Nucleus accumbens (tissue), 56 donors: ENCODE measurements at places on chromosomes 7 and 10.

DNA sequence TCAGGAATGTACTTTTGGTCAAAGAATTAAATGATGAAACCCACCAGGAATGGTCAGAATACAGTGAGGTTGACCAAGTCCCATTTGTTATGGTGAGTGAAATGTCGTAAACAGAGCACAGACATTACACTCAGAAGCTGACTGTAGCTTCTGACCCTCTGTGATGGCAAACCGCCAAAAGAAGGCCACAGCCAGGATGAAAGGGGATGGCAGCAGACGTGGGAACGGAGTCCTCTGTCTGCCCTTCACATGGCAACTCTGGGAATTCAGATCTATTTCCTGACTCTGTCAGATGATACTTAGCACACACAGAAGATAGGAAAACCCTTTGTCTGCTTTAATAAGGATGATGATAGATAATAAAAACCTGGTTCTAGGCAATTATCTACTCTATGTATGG, 757.1 kb downstream of the SORCS3 start:
- no peak for DNase-seq

GRCh38 chr10:69359148-69359547, 57.6 kb downstream of the TACR2 start:
- no peak for DNase-seq

GRCh38 chr7:40709062-40709964, 574.5 kb downstream of the SUGCT start:
- DNase-seq: no peak

DNA sequence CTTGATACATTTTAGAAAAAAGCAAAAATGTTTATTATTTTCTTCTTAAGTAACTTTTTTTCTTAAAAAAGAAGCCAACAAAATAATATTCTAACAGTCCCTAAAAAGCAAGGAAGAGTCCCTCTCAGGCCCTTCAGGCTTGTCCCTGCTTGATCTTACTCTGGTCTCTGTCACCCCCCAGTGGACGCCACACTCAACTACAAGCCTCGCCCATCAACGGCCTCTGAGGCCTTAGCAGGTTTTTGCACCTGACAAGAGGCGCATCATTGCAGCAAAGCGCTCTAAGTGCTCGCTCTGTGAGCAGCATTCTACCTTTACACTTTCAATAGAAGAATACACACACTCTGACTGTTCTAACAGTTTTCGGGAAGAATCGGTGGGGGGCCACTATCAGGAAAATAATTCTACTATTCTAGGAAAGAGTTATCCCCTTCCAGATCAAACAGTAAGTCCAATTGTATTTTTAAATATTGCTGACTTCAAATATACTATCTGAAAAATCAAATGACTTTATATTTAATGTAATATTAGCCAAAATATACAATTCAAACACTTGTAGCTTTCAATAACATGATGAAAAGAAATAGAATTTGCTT, 139.2 kb downstream of the USP6NL start:
- peak; percentile 29 for DNase-seq

- DNase-seq: no peak
These were observed 5.6 kb downstream of the ABI1 start for GRCh38 chr10:26855186-26855585.

- no peak for DNase-seq
These were observed 69.5 kb upstream of the PITRM1 start for GRCh38 chr10:3241967-3242650.

DNA sequence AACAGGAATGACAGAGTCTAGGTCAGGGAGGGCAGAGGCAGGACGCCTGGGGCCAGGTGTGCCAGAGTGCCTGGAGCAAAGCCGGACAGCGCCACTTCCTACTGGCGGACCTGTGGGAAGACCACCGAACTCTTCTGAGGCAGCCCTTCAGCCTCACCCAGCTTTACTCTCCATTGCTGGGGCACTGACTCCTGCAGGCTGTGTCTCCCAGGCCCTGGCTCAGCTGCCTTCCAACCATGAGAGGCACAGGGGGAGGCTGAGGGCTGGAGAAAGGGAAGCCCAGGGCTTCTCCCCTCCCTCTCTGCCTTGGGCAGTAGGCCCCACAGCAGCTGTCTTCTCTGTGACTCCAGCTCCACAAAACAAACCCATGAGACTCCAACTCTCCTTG, 139.6 kb upstream of the UNC5B start:
- DNase-seq: no peak

GRCh38 chr7:91098566-91098965, 165.7 kb upstream of the FZD1 start:
- no peak for DNase-seq

DNA sequence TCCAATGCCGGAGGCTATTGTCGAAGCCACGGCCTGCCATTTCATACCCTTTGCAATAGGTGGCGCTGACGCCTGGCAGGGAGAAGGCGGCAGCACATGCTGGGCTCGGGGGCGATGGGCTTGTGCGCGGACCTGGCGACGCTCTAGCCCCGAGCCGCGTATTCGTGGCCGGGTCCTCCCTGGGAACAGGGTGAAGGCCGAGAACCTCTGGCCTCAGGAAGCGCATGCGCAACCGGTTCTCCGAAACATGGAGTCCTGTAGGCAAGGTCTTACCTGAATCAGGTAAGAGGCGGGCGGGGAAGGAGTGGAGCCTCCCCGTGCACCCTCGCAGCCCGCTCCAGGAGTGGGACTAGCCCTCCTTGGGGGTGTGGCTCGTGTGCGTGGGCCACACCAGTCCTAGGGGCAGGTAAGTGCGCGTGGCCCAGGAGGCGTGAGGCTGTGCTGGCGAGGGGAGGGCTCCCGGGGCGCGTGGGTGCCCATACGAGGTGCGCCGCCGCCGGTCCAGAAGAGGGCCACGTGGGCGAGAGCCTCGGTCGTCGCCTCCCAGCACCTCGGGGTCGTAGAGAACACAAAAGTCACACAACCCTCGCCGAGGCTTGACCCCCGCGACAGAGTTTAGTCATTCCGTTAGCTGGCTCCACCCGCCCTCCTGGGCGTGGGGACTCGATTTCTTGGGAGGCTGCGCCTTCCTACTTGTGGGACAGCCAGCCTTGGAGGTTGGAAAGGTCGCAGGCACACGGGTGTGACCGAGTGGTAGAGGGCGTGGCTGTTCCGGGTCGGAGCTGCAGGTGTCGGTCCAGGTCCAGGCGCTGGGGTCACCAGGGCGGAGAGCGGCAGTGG, 5.6 kb upstream of the MEST start:
- peak; percentile 55 for DNase-seq

- no peak for DNase-seq
These were observed 757.3 kb upstream of the AUTS2 start for GRCh38 chr7:68840991-68841390.

GRCh38 chr10:71067098-71067740, 145.2 kb upstream of the UNC5B start:
- DNase-seq: no peak

GRCh38 chr10:22816298-22816653, 101.9 kb upstream of the PIP4K2A start:
- DNase-seq: no peak

DNA sequence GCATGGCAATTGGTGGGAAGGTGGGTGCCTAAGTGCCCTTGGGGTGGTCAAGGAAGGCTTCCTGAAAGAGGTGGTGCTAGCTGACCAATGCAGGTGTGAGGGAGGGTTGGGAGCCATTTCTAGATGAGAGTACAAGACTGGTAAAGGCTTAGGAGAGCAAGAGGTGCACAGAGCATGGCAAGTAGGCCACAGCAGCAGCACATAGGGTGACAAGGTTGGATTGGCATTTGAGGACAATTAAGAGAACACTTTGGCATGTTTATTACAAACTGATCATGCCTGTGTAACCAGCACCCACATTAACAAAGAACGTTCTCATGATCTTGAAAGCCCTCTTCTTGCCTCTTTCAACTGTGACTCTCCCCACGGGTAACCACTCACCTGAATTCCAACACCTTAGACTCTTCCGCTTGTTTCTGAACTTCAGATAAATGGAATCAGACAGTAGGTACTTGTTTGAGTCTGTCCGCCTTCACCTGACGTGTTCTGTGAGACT, 107.6 kb downstream of the MYL10 start:
- DNase-seq: no peak

- no peak for DNase-seq
These were observed 12.4 kb downstream of the TMEM248 start for GRCh38 chr7:66933469-66933868.

- DNase-seq: peak; percentile 20
These were observed 168.3 kb upstream of the AUTS2 start for GRCh38 chr7:69429911-69430383.

- DNase-seq: no peak
These were observed 61.2 kb upstream of the YAE1 start for GRCh38 chr7:39504963-39505362.

GRCh38 chr7:74479961-74480829, 26.5 kb downstream of the GTF2IRD1 start:
- peak; percentile 52 for DNase-seq

DNA sequence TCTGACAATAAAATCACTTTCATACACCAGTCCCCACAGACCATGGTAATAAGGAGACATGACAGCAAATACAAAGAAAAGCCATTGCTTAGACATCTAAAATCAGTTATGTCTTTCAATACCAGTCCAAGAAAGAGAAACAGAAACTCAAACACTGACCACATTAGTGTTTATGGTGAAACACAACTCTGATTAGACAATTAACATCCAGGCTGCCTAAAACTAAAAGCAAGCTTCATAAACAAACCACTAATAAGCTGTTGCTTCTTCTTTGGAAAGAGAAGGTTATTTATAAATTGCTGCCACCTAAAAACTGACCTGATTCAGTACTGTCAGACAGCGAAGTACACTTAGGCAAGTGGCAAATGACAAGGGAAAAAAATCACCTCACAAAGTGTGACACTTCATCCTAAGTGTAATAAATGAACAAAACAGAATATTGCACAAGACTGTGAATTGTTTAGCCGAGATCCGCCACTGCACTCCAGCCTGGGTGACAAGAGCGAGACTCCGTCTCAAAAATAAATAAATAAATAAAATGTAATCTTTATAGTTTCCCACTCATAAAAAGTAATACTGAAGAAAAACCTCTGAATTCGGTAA, 277.4 kb downstream of the PARD3 start:
- no peak for DNase-seq

DNA sequence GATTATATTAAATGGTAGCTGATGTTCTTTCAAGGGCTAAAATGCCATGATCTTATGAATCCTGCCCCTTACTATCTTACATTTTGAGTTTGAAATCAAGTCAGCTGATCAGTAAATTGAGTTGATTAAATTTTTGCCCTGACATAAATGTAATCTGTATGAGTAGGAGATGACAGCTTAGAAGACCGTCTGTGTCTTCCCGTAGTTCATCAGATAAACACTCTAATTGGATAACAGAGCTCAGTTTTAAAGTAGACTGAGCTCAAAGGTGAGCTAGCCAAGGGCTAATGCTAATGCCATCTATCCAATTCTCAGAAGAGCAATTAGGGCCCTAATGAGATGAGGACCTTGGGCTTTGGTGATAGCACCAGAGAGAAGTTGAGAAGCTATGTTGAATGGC, 82.9 kb downstream of the LRRC4 start:
- DNase-seq: no peak

- no peak for DNase-seq
These were observed 4.5 kb downstream of the TNS3 start for GRCh38 chr7:47577321-47577919.

GRCh38 chr10:106930751-106931150, 233.8 kb downstream of the SORCS1 start:
- DNase-seq: no peak

- no peak for DNase-seq
These were observed 64.5 kb downstream of the DNMBP start for GRCh38 chr10:99945263-99945662.
